ENCODE measurements at places on chromosomes 7 and 10.

- DNase-seq, result no peak
Observed at GRCh38 chr10:111650088-111650487, 533.5 kb downstream of the GPAM start.

GRCh38 chr7:34762764-34763163, 104.7 kb downstream of the NPSR1 start:
- DNase-seq, result no peak

DNA sequence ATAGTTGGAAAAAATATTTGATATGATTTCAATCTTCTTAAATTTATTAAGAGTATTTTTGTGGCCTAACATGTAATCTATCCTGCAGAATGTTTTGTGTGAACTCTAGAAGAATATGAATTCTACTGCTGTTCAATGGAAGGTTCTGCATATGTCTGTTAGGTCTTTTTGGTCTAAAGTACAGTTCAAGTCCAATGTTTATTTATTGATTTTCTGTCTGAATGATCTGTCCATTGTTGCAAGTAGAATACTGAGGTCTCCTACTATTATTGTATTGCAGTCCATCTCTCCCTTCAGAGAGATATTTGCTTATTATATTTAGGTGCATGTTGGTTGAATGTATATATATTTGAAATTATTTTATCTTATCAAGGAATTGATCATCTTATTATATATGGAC, 18.9 kb upstream of the DYNC1I1 start:
- DNase-seq, result no peak

GRCh38 chr10:29811751-29812427, 177.1 kb upstream of the SVIL start:
- DNase-seq, result no peak

- no peak for DNase-seq
Observed at GRCh38 chr10:3789621-3790020, 4.6 kb upstream of the KLF6 start.
